CD4-positive, alpha-beta T cell treated with Interleukin-4 for 4 hours (primary cell): ENCODE measurements at places on chromosomes 1 and 21.

DNA sequence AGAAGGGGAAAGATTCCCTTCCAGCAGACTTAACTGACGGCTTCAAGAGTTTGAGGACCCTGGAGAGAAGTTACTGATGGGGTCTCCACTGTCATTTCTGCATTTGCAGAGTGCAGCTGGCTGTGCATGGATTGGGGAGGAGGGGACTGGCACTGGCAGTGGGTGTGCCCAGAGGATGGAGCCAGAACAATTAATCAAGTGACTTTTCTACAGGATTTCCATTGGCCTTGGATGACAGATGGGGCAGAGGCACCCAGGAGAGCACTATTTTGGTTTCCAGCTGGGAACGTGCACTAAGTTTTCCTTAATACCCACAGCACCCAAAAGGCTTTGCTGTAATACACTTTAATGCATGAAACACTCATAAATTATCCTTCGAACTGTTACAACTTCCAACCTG, 1.3 kb downstream of the NGF start:
- no peak for DNase-seq

GRCh38 chr1:76950306-76950705, 83.0 kb downstream of the ST6GALNAC5 start:
- no peak for DNase-seq

DNA sequence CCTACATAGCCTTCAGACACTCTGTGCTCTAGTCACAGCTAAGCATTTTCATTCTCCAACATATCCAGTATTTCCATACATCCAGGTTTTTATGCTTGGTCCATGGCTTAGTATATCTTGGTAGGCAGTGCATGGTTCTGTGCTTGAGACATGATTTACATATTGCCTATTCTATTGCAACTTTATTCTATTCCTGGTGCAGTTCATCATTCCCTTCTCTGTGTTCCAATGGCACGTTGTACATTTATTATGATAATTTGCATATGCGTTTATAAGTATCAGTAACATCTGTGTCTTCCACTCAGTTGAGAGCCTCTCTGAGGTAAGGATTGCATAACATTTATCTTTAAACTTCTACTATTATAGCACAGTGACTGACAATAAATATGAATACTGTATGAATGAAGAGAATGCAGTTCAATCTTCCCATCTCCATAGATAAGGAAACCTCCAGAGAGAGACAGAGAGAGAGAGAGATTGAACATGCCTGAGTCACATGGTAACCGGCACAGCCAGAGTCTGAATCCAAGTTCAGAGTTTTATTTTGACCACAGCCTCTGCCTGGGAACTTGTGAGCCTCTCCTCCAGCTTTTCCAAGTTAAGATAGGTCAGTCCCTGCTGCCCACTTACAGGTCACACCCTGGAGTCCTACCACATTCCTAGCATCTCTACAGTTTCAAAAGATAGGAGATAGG, 41.5 kb downstream of the PLPPR5 start:
- no peak for DNase-seq

- no peak for DNase-seq
Measured at GRCh38 chr1:16208270-16208987, 4.0 kb downstream of the ARHGEF19 start.

GRCh38 chr1:153774026-153774595, 1.1 kb upstream of the SLC27A3 start:
- no peak for DNase-seq

- DNase-seq: no peak
Measured at GRCh38 chr1:89791064-89791726, 29.6 kb upstream of the LRRC8D start.

DNA sequence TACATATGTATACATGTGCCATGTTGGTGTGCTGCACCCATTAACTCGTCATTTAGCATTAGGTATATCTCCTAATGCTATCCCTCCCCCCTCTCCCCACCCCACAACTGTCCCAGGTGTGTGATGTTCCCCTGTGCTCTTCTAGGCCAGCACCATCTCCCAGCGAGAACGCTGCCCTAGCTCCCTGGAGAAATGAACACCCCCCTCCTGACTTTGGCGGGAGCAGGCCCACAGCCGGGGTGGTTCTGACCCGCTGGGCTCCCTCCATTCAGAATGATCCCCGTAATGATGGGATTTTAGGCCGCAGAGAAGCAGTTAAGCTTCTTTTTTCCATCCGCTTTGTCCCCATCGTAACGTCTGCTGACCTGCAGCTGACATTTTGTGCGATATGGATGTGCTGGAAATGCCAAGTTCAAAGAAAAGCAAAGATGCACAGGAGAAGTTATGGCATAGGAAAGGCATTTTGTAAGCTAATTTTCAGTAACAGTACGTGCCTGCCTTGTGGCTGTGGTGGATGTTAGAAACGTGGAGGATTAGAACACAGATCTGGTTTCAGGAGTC, 39.3 kb downstream of the ELK4 start:
- DNase-seq: no peak

- DNase-seq: no peak
Measured at GRCh38 chr1:30650038-30650967, 73.1 kb downstream of the MATN1 start.

- no peak for DNase-seq
Measured at GRCh38 chr1:3073186-3073488, 4.1 kb downstream of the PRDM16 start.

- DNase-seq: no peak
Measured at GRCh38 chr1:218080863-218081262, 204.2 kb upstream of the RRP15 start.

DNA sequence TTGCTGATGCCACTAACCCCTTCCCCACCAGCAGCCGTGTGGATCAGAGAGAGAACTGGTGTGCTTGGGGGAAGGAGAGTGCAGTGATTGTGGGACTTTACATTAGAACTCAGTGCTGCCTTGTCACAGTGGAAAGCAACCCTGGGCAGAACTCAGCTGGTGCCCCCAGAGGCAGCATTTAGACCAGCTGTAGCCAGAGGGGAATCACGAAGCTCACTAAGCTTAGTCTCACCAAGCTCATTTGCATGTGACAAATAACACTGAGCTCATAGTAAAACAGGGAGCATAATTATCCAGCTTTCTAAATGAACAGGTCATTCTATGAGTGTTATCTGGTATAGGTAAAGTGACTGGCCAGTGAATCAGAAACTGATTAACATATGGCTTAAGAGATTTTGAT, 9.8 kb upstream of the SMAP2 start:
- DNase-seq: no peak

DNA sequence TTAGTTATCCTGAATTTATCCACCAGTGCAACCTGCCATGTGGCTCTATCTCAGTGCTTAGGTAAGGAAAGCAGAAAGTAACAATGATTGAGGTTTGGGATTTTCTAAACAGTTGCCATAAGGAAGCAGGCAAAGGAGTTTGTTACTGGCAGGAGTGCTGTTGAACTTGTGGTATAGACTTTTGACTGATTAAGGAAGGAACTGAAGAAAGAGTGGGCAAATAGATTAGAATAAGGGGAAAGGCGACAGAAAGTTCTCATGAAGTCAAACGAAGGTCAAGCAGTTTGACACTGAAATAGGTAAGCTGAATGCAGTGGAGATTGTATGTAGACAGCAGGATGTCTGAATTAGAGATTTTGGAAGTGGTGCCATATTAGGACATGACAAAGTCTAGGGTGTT, 24.2 kb upstream of the CR2 start:
- no peak for DNase-seq

- DNase-seq: no peak
Measured at GRCh38 chr1:55631509-55631908, 416.3 kb upstream of the USP24 start.

- DNase-seq: no peak
Measured at GRCh38 chr1:219550201-219550600, 62.7 kb downstream of the ZC3H11B start.

DNA sequence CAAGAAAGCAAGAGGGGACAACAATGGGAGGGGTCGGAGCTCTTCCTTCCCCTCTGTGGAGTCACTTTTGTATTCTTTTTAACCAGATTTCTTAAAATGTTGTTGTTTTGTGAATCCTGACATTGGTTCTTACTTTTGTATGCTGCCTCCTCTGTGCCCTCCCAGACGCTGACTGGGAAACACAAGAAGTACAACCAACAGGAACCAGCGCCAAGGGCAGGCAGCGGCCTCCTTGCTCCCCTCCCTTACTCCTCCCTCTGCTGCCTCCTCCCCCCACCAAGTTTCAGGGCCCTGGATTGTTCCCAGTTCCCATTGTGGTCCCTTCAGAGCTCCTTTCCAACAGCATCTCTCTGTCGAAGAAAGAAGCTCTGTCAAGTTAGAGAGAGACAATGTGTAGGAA, 111.1 kb downstream of the BRINP2 start:
- DNase-seq: no peak

GRCh38 chr1:36883315-36883949, 150.9 kb downstream of the GRIK3 start:
- DNase-seq: no peak

DNA sequence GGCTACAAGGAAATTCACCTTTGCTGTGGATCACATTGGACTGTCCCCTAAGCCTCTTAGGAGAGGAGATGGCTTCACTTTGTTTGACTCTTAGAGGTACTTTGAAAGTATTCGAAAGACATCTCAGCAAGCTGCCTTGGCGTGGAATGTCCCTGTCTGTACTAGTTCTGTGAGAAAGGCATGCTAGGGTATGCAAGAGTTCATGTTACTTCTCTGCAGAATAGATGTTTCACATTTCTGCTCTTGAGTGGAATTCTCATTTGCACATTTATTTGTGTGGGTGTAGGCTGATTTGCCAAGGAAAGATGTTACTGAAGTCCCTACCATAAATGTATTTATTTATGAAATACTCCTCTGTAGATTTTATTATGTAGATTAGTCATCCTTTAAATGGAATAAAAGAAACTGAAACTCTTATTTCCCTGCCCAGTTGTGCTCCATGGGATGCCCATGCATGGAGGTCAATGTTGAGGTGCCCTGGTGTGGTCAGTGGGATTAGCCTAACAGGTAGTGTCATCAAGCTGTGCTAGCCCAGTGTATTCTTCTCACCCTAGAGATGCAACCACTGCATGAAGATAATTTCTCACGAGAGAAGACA, 13.8 kb downstream of the MIA3 start:
- no peak for DNase-seq

DNA sequence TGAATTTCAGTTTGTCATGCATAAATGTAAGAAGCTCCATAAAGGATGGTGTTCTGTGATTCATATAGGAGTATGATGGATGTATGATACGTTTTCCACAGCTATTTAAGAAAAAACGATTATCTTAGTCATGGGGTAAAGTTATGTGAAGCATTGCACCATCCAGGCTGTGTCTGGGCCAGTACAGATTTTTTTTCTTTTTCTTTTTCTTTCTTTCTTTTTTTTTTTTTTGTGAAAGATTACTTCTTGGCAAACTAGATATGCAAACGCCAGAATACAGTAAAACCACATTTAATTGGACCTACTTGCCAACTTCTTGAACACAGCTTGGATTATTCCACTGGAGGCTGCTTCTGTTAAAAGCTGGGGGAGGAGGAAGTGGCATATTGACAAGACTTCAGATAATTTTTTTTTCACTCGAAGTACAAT, 14.9 kb downstream of the ZBTB18 start:
- DNase-seq: no peak

GRCh38 chr1:106456832-106457231, 599.6 kb upstream of the PRMT6 start:
- no peak for DNase-seq

- DNase-seq: no peak
Measured at GRCh38 chr1:56482486-56482885, 96.9 kb downstream of the PLPP3 start.
